Muscle of back (tissue), 13 donors: ENCODE measurements at places on chromosomes 5 and 9. TPM values are rescaled to one million over a fixed set of nuclear protein-coding genes. Genes with fewer than 3 reads are reported as not detected.

DNA sequence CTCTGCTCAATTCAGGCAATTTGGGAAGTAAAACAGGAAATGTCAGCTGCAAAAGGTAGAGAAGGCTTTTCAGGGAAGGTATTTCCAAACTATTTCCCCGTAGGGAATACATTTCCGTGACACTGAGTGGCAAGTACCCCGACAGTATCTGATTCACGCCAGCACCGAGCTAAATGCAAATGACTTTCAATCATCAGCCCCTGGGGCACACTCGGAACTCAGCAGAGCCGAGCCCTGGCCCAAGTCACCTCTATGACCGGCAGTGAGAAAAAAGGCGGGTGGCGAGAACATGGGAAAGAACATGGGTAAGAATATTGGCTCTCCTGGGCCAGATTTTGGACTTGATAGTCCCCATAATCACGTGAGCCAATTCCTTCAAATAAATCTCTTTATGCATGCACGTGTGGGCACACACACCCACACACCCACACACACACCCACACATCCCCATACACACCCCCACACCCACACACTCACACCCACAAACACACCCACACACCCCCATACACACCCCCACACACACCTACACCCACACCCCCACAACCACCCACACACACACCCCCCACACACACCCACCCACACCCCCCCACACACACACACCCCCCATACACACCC is 43.0 kb downstream of the COL23A1 start:
- DNase-seq, result no peak

DNA sequence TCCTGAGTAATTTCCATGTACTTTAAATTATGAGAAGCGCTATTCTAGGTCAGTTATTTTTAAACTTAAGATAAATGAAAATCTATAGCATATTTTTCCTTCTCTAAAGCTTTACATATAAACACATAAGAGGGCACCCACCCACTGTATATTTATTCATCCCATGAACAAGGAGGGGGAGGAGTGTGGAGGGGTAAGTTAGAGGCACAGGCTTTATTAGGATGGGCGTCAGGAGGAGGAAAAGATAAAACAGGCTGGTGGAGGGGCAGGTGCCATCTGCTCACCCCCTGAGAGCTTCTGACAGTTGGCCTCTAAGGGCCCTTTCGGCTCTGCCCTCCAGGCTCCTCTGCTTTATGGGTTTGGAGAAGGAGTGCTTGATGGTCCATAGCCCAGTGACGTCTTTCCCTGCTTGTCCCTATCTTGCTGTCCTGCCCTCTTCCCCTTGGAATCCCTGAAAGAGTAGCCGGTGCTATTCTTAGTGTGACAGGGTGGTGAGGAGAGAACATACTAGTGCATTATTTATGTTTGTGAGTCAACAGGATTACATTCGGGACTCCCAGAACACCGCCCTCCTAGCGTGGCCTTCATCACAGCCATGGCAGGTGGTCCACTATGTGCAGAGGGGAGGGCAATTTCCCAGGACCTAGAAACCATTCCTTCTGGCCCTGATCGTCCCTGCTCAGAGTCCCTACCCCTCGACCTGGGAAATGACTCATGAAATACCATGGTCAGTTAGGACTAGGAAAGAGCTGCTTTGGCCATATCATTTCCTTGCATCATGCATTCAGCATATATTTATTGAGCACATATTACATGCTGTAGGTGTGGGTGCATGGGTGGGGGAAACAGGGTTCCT is 7.9 kb upstream of the SYNPO start:
- no peak for DNase-seq

Gene GABBR2
- 0.74 TPM for polyA plus RNA-seq

Gene SCGB3A2
- not detected for polyA plus RNA-seq

Gene MSANTD3
- polyA plus RNA-seq, result 17.6 TPM

Gene TMC1
- 1.3 TPM for polyA plus RNA-seq

DNA sequence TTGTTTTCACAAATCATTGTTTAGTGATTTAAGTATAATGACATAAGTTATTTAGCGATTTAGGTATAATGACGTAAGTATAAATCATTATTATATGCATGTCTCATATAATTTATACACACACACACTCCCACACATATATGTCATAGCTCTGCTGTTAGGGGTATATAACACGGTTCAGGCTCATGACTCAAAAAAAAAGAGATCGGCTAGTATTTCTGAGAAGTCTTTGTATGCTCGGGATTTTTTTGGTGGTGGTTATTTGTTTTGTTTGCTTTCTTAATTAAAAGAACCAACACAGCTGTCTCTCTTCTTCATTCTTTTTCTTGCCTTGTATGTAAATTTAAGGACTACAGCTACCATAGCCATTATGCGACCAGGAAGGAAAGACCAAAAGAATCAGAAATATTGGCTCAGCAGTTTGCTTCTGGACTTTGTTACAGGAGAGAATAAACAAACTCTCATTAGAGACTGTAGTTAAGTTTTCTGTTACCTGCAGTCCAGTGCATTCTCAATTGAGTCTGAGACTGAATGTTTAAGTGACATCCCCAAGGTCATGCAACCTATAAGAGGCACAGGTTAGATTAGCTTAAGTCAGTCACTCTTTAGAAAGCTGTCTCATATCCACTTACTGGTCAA is 83.2 kb upstream of the NREP start:
- DNase-seq, result no peak

Gene SOHLH1
- polyA plus RNA-seq, result 0.24 TPM

- DNase-seq, result peak; percentile 12
Measured at GRCh38 chr5:80865551-80865950, 94.6 kb upstream of the RASGRF2 start.

DNA sequence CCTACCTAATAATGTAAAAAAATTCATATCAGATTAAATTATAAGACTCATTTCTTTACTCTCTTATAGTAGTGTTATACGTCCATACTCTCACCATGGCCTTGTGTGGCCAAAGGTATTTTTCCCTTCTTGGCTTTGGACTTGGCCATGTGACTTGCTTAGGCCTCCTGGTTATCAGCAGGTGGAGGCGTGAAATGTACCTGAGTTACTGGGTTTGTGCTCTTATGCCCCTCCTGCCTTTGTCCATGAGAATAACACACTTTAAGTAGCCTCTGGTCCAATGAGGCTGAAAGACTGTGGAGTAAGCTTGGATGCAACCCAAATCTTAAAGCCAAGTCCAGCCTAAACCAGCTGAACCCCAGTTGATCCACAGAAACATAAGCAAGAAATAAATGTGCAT is 68.7 kb downstream of the RETREG1 start:
- DNase-seq, result no peak

DNA sequence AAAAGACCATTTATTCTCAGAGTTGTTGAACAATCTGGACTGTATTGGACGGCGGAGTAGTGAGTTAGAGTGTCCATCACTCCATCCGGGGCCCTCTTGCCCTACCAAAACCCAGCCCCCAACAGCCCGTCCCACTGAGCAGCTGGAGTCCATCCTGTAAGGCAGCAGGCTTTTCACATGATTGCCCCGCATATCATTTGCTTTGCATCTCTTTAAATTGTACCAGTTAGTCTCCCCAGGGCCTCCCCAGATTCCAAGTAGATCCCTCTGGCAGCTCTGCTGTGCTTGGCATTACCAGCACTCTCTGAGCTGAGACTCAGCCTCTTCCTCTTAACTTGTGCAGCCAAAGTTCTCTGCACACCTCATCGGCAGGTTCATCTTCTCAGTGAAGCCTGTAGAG is 48.6 kb upstream of the ADCY2 start:
- DNase-seq, result no peak

DNA sequence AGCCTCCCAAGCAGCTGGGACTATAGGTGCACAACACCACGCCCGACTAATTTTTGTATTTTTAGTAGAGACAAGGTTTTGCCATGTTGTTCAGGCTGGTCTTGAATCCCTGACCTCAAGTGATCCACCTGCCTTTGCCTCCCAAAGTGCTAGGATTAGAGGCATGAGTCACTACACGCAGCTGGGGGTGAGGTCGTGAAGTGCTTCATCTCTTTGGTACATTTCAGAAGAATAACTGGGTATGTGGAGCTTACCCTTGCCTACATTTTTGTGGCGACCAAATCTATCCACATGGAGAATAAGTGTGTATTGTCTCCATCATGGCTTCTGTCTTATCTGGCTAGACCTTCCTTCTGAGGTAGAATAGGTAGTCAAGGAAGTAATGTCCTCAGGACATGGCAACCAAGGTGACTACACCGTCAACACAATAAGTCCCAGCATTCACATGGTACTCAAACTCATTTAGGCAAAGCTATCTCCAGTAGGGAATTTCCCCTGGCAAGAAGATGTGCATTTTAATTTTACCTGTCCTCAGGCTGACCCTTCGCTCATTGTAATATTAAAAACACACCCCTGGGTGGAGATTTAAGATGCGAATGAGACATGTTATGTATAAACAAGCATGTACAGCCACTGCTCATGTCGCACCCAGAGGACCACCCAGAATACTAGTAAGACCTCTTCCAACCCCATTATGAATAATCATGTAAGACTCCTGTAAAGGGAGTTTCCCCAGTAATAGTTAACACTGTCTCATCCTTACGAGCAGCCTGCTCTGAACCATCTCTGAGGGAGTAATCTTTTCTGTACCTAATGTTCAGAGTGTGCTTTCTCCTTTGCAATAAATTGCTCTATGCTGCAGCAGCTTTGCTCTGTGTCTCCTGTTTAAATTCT is 1173.2 kb downstream of the TAF11L14 start:
- no peak for DNase-seq

Gene TMEM174
- polyA plus RNA-seq, result not detected

Gene CHSY3
- 5.2 TPM for polyA plus RNA-seq

GRCh38 chr5:17001428-17001827 is 65.3 kb upstream of the MYO10 start:
- peak; percentile 30 for DNase-seq

Gene GABRA1
- polyA plus RNA-seq, result not detected

Gene C9orf153
- polyA plus RNA-seq, result 0.30 TPM

Gene SLC2A6
- 0.94 TPM for polyA plus RNA-seq
